ENCODE measurements at places on chromosomes 3 and 15. TPM values are rescaled to one million over a fixed set of nuclear protein-coding genes. Genes with fewer than 3 reads are reported as not detected.

- no peak overlapping the region for H3K4me3 ChIP-seq
- no peak overlapping the region for H3K27ac ChIP-seq
- no peaks in the 10 kb centered on the region for H3K36me3 ChIP-seq
- DNase-seq = no peak
- H3K27me3 ChIP-seq = no peaks in the 10 kb centered on the region
- H3K4me1 ChIP-seq = peaks cover 8% of the 10 kb centered on the region
Observed at GRCh38 chr3:189836795-189837194, 205.6 kb downstream of the TP63 start.

DNA sequence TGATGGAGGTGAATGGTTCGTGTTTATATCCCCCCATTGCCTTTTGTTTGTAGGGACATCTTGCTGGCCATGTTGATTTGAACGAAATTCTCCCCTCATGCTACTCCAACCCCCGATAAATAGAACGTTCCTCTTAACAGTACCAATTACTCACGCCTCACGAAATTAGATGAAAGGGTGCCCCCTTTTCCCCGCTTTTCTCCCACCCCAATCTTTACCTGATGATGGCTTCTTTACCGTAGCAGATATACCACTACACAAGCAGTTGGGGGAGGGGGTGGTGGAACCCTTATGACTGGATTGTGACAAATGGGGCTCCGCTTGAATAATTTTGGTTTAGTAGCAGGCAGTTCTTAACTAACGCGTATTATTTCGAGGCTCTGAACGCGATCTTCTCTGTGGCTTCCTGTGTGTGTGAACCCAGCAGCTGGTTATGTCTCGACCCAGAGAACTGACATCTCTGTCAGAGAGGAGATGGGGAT lies 1.1 kb downstream of the PIAS1 start:
- peak overlapping the region; percentile 95 for H3K27ac ChIP-seq
- H3K36me3 ChIP-seq = peaks cover 2% of the 10 kb centered on the region
- peak overlapping the region; percentile 96 for H3K4me3 ChIP-seq
- H3K27me3 ChIP-seq = peaks cover 23% of the 10 kb centered on the region

- no peaks in the 10 kb centered on the region for H3K36me3 ChIP-seq
- no peak overlapping the region for H3K27ac ChIP-seq
- H3K4me3 ChIP-seq = no peak overlapping the region
- no peaks in the 10 kb centered on the region for H3K4me1 ChIP-seq
Observed at GRCh38 chr3:35789042-35789831, 149.9 kb downstream of the ARPP21 start.

- peaks cover 88% of the 10 kb centered on the region for H3K36me3 ChIP-seq
- H3K4me3 ChIP-seq = peak overlapping the region; percentile 56
- H3K4me1 ChIP-seq = peaks cover 89% of the 10 kb centered on the region
- no peak for DNase-seq
- peak overlapping the region; percentile 92 for H3K27ac ChIP-seq
Observed at GRCh38 chr15:93020976-93021772, 67.8 kb downstream of the RGMA start.

DNA sequence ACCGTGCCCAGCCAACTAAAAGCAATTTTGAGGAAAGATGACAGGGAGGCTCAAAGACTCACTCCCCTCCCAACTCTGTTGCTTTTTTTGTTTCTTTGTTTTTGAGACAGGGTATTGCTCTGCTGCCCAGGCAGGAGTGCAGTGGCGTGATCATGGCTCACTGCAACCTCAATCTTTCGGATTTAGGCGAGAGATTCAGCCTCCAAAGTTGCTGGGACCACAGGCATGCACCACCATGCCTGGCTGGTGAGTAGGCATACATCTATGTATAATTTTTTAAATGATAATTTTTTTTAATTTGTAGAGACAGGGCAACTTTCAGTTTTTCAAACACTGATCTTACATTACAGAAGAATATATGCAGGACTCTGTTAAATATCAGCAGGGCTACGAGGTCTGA lies 15.8 kb upstream of the THUMPD3 start:
- no peaks in the 10 kb centered on the region for H3K27me3 ChIP-seq
- H3K4me1 ChIP-seq = no peaks in the 10 kb centered on the region
- no peak overlapping the region for H3K4me3 ChIP-seq
- no peak for DNase-seq

The RPL39L gene
- 14.7 TPM for total RNA-seq

The NTRK3 gene
- total RNA-seq = not detected

GRCh38 chr3:45555666-45556065 lies 38.9 kb upstream of the LIMD1 start:
- no peak overlapping the region for H3K27ac ChIP-seq
- H3K36me3 ChIP-seq = no peaks in the 10 kb centered on the region
- H3K4me3 ChIP-seq = no peak overlapping the region
- DNase-seq = no peak
- H3K27me3 ChIP-seq = no peaks in the 10 kb centered on the region

The PPP2R3A gene
- 0.44 TPM for total RNA-seq

- H3K36me3 ChIP-seq = no peaks in the 10 kb centered on the region
- peaks cover 9% of the 10 kb centered on the region for H3K27me3 ChIP-seq
- no peak overlapping the region for H3K4me3 ChIP-seq
- no peak for DNase-seq
Observed at GRCh38 chr3:140505213-140505612, 172.7 kb upstream of the TRIM42 start.

The CNTN3 gene
- not detected for total RNA-seq

DNA sequence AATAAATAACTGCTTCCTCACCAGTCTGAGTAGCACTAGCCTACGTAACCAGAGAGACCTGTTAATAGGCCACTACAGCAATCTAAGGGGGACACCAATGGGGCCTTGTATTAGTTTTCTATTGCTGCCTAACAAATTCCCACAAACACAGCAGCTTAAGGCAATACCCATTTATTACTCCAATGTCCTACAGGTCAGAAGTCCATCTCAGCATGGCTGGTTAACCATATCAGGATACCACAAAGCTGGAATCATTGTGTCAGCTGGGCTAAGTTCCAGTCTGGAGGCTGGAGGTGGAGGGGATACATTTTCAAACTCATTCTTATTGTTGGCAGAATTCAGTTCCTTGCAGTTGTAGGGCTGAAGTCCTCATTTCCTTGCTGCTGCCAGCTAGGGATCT lies 331.9 kb downstream of the ULK4 start:
- DNase-seq = no peak
- H3K4me1 ChIP-seq = no peaks in the 10 kb centered on the region
- no peak overlapping the region for H3K27ac ChIP-seq
- H3K27me3 ChIP-seq = no peaks in the 10 kb centered on the region
- H3K36me3 ChIP-seq = no peaks in the 10 kb centered on the region
- H3K4me3 ChIP-seq = no peak overlapping the region

GRCh38 chr3:153079386-153079785 lies 82.6 kb upstream of the RAP2B start:
- H3K27me3 ChIP-seq = no peaks in the 10 kb centered on the region
- H3K36me3 ChIP-seq = no peaks in the 10 kb centered on the region
- no peak overlapping the region for H3K4me3 ChIP-seq
- no peak for DNase-seq
- no peak overlapping the region for H3K27ac ChIP-seq

DNA sequence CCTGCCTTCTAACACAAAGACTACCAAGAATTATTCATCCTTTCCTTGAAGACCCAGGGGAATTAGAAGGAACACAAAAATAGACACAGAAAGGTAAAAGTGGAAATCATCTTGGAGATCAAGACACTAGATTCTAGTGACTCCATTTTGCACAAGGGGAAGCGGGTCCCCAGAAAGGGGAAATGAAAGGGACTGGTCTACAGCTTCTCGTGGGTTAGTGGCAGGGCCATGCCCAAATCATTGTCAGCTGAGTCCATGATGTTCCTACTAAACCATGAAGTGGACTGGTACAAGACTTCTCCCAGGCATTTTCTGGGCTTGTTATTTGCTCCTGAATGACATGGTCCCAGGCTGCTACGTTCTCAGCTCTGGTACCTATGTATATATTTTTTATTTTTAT lies 230.7 kb upstream of the TPRG1 start:
- H3K27me3 ChIP-seq = peaks cover 10% of the 10 kb centered on the region
- H3K4me3 ChIP-seq = no peak overlapping the region

GRCh38 chr3:42705962-42706585 lies 3.5 kb upstream of the HHATL start:
- H3K36me3 ChIP-seq = no peaks in the 10 kb centered on the region
- H3K4me3 ChIP-seq = no peak overlapping the region
- no peaks in the 10 kb centered on the region for H3K4me1 ChIP-seq
- no peaks in the 10 kb centered on the region for H3K27me3 ChIP-seq

DNA sequence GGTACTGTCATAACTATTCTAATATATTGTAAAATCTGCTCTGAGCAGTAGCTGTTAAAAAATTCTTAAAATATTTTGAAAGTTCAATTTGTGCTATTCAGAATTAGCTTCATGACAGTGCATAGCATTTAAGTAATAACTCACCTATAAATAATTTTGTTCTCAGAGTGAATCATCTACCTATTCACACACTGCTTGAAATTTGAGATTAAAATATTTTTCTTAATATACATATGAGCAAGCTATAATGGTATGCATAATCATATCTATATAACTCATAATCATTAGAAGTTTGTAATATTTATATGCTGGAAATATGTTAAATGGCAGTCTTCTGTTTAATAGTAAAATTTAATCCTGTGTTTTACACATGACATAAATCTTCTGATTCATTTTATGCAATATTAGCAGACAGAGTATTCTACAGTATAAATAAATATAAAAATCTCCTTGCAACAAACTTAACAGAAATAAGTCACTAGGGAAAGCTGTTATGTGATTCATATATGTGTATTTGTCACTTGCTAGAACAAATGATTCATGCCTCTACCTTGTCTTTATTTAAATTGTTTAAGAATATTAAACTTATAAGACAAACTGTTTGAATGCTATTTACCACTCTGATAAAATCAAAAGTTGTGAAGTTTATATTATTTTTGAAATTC lies 710.8 kb downstream of the PLOD2 start:
- H3K4me1 ChIP-seq = no peaks in the 10 kb centered on the region
- H3K36me3 ChIP-seq = no peaks in the 10 kb centered on the region
- no peak overlapping the region for H3K27ac ChIP-seq
- no peak overlapping the region for H3K4me3 ChIP-seq
- H3K27me3 ChIP-seq = no peaks in the 10 kb centered on the region

DNA sequence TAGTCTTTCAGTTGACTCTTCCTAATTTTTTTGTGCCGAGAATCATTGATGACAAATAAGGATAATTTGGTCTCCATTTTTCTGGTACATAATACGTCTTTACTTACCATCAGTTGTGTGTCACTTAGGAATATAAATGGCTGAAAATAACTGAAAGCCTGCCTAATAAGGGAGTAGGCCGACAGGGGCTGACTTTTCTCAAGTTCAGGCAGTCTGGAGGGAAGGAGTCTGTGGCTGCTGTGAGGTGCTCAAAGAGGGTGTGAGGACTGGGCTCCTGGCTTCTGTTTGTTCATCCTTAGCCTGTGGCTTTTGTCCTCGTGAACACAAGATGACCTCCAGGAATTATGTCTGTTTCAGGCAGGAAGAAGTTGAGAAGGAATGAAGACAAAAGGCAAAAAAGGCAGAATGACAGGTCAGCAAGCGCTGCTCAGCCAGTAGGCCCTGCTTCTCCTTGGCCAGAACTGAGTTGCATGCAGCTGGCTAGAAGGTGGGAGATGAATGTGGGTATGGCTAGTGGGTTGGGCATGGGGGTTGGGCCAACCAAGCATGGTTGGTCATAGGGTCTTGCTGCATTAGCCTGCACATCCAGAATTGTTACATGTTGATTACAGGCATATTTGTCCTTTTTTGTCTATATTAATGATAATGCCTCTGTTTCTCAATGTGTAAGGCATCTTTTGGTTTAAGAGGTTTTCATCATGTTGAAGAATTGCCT lies 29.2 kb downstream of the IGF1R start:
- H3K4me1 ChIP-seq = peaks cover 39% of the 10 kb centered on the region
- H3K36me3 ChIP-seq = peaks cover 12% of the 10 kb centered on the region
- no peaks in the 10 kb centered on the region for H3K27me3 ChIP-seq
- no peak overlapping the region for H3K27ac ChIP-seq
- no peak overlapping the region for H3K4me3 ChIP-seq

- H3K4me3 ChIP-seq = no peak overlapping the region
- DNase-seq = no peak
- H3K27me3 ChIP-seq = no peaks in the 10 kb centered on the region
- no peaks in the 10 kb centered on the region for H3K4me1 ChIP-seq
Observed at GRCh38 chr3:18593231-18593630, 168.1 kb upstream of the SATB1 start.

- H3K36me3 ChIP-seq = peaks cover 5% of the 10 kb centered on the region
- no peaks in the 10 kb centered on the region for H3K4me1 ChIP-seq
- H3K4me3 ChIP-seq = no peak overlapping the region
- no peak for DNase-seq
Observed at GRCh38 chr3:106036696-106037095, 167.9 kb upstream of the CBLB start.

The SENP8 gene
- total RNA-seq = 2.2 TPM

The ARGFX gene
- not detected for total RNA-seq

The HDC gene
- total RNA-seq = 0.32 TPM

DNA sequence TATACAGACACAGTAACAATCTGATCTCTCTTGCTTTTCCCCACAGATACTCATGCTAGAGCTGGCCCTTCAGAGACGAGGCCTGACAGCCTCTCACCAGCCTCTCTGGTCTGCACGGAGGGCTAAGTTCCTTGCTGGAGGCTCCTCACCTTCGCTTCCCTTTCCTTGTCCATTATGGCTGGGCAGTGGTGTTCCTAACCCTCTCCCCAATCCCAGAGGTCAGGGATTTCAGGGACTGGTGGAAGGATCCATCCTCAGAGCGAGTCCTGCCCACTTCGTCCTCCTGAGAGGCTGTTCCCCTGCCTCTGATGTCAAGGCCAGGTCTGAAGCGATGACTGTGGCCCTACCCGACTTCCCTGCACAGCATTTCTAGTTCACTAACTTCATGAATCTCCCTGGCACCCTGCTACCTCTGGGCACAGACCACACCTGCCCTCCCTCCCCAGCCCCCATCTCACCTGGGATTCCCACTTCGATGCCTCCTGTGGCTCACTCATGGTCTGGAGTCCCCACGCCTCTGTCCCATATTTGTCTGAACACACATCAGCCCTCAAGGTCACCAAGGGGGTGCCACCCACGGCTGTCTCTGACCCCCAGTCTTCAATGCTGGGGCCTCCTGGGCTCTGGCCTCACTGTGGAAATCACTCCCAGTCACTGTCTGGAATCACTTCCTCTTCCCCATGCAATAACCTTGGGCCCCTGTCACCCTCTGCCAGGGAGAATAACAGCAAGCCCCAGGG lies 124.9 kb upstream of the PRR20G start:
- H3K4me1 ChIP-seq = no peaks in the 10 kb centered on the region
- H3K36me3 ChIP-seq = no peaks in the 10 kb centered on the region
- H3K27me3 ChIP-seq = peaks cover 32% of the 10 kb centered on the region
- no peak for DNase-seq

DNA sequence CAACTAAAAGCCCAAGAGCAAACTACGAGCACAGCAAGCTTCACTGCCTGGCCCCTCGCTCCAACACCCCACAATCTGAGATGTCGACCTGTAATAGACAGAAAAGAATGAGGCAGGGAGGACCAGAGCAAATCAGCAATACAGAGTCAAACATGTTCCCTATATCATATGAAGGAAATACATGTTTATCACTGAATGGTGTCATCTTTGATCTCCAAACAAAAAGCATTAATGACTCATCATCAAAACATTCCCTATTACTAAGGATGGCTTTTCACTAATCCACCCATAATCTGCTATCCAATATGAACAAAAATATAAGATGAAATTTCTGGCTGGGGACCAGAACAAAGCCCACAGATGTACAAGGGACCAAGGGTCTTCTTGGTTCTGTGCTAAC lies 34.7 kb downstream of the MYO5A start:
- no peak for DNase-seq
- H3K36me3 ChIP-seq = peaks cover 3% of the 10 kb centered on the region
- H3K4me3 ChIP-seq = no peak overlapping the region
- no peaks in the 10 kb centered on the region for H3K27me3 ChIP-seq
- H3K27ac ChIP-seq = no peak overlapping the region
- peaks cover 18% of the 10 kb centered on the region for H3K4me1 ChIP-seq

The ATP10A gene
- total RNA-seq = 23.9 TPM

The PLS1 gene
- total RNA-seq = 6.2 TPM
